Stomach (tissue), 19 donors: ENCODE measurements at places on chromosomes 12 and 14.

DNA sequence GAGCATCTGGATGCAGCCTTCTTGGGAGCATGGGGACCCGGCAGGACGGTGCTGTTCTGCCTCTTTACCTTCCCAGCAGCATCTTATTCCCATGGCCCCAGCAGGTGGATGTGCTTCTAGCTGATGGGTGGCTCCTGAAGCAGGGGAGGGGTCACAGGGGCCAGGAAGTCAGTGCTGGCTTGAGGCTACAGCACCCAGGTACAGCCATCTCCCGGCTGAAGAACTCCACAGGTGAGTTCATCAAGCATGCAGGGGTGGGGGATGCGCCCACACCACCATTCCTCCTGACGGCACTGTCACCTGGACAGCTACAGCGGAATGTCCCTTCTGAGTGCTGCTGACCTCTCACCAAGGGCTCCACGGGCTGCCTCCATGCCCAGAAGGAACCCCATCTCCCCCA lies 57.3 kb downstream of the BCL11B start:
- H3K4me3 ChIP-seq: no peak overlapping the region
- H3K4me1 ChIP-seq: no peaks in the 10 kb centered on the region
- H3K36me3 ChIP-seq: no peaks in the 10 kb centered on the region
- no peaks in the 10 kb centered on the region for H3K27me3 ChIP-seq

DNA sequence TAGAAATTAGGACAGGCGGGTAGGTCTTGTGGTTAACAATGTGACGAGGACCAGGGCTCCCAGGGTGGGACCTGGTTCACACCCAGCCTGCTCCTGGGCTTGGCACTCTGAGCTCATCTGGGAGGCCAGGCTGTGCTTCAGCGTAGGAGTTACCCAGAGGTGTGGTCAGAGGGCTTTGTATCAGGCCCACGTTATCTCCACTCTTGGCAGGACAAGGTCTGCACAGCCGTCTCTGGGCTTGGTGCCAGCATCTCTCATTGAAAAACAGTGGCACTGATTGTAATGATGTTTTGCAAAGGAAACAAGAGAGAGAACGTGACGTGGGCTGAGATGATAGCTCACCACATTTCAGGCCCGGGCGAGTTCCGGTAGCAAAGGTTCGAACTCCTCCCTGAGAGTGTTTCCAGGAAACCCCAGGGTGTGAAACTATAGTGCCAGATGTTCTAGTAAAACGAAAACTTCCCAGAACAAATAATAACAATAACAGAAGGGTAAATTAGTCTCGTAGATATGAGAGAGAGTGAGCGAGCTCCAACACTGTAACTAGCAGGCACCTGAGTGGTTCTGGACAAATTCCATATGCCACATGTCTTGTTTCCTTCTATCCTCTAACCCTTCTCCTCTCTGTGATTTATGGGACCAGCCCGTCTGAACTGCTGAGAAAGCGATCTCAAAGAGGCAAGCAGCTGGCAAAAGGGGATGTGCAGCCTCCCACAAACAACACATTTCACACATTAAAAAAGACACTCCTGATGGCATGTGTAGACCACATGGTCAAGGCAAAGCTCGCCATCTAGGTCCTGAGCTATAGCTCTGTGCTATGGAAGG lies 227.3 kb downstream of the KTN1 start:
- H3K27ac ChIP-seq: peak overlapping the region; percentile 77
- H3K4me3 ChIP-seq: no peak overlapping the region
- DNase-seq: peak; percentile 96
- no peaks in the 10 kb centered on the region for H3K27me3 ChIP-seq

DNA sequence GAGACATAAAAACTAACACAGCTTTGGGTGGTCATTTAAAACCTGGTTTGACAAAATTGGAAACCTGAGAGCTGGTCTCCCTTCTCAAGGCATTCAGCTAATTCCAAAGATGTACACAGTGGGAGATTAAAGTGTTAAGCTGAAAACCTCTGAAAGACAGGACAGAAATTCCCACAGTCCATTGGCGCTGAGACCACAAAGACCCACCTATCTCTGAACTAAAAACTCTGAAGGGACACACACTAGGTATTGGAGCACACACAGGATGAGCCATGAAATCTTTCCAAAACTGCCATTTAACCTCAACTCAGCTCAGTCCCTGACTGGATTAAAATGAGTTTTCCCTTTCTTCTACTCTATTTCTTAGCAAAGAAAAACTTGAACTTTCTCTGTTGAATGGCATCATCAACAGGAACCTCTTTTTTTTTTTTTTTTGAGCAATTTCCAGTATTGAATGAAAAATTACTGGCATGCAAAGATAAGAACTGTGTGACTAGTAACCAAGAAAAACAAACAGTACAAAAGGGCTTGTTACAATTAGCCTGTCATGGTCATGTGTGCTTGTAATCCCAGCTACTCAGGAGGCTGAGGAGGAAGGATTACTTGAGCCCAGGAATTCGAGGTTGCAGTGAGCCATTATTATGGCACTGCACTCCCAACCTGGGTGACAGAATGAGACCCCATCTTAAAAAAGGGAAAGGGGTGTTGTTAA lies 82.4 kb downstream of the IPO8 start:
- H3K4me1 ChIP-seq: no peaks in the 10 kb centered on the region
- no peaks in the 10 kb centered on the region for H3K36me3 ChIP-seq

DNA sequence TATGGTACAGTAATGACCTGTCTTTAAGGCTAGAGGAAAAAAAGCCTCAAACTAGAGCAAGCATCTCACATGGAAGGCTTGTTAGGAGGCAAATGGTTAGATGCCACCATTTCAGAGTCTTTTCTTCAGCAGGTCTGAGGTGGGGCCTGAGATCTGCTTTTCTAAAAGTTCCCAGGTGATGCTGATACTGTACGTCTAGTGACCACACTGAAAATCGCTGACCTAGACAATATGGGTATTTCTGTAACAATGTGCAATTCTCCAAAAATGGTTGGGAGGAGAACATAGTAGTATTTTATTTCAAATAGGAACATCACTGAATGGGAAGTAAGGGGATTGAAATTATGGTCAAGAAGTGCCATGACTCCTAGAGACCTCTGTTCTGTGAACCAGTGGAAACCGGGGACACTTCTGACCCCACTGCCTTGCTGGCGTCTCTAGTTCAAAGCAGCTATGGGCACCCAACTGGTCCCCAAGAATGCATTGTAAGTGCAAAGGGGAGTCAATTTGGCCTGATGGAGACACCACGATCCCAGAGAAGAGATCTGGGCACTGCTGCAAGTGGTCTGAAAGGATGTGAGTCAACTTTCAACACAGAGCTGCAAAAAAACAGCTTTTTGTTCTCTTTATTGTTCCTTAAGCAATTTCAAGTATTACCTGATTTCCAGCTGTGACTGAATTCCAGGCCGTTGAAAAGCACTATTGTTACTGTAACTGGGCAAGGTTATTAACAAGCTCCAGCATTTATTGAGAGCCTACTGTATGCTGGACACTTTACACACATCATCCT lies 54.4 kb upstream of the PLEKHG7 start:
- no peak overlapping the region for H3K27ac ChIP-seq
- no peaks in the 10 kb centered on the region for H3K27me3 ChIP-seq
- DNase-seq: no peak
- no peaks in the 10 kb centered on the region for H3K36me3 ChIP-seq
- H3K4me1 ChIP-seq: peaks cover 6% of the 10 kb centered on the region

DNA sequence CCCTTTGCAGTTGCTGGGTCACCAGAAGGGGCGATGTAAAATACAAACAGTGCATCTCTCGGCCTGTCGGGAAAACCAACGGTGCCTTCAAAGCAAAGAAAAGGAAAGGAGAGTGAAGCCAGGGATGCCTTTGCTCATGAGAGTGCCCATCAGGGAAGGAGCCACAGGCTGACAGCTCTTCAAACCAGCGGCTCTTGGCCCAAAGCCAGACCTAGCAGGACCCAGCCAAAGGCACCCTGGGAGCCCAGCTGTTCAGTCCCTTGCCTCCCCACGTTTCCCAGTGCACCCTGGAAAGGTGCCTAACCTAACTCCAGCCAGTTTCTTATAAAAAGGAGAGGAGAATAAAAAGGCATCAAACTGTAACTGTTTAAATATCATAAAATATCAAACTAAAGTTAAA lies 29.2 kb downstream of the PRMT8 start:
- H3K4me3 ChIP-seq: no peak overlapping the region
- peaks cover 9% of the 10 kb centered on the region for H3K27me3 ChIP-seq
- H3K4me1 ChIP-seq: no peaks in the 10 kb centered on the region
- H3K36me3 ChIP-seq: no peaks in the 10 kb centered on the region
- peak; percentile 40 for DNase-seq

GRCh38 chr12:111360325-111360930 lies 8.5 kb downstream of the PHETA1 start:
- no peak overlapping the region for H3K27ac ChIP-seq
- DNase-seq: no peak
- H3K4me3 ChIP-seq: no peak overlapping the region
- no peaks in the 10 kb centered on the region for H3K27me3 ChIP-seq
- peaks cover 29% of the 10 kb centered on the region for H3K4me1 ChIP-seq
- H3K36me3 ChIP-seq: peaks cover 41% of the 10 kb centered on the region

DNA sequence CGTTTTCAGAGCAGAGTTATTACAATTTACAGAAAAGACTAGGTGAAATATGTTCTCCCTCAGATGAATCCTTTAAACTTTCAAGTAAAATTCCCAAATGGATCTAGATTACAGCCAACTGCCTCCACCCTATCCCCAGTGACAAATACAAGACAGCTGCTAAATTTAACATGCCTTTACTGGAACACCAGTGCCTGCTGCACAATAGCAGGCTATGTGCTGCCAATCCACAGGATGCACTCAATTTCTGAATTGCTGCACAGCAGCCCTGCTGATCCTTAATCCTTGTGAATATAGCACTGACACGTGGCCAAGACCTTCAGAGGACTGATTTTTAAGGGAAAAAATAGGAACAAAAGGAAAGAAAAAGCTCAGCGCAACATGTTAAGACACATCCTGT lies 128.9 kb downstream of the CCER1 start:
- H3K4me1 ChIP-seq: no peaks in the 10 kb centered on the region
- peak; percentile 26 for DNase-seq
- H3K27me3 ChIP-seq: no peaks in the 10 kb centered on the region
- no peaks in the 10 kb centered on the region for H3K36me3 ChIP-seq
- H3K4me3 ChIP-seq: no peak overlapping the region

- H3K4me1 ChIP-seq: peaks cover 4% of the 10 kb centered on the region
- no peaks in the 10 kb centered on the region for H3K27me3 ChIP-seq
- H3K4me3 ChIP-seq: no peak overlapping the region
- H3K36me3 ChIP-seq: peaks cover 23% of the 10 kb centered on the region
- DNase-seq: no peak
- H3K27ac ChIP-seq: no peak overlapping the region
Measured at GRCh38 chr14:102373110-102373509, 10.4 kb downstream of the TECPR2 start.

DNA sequence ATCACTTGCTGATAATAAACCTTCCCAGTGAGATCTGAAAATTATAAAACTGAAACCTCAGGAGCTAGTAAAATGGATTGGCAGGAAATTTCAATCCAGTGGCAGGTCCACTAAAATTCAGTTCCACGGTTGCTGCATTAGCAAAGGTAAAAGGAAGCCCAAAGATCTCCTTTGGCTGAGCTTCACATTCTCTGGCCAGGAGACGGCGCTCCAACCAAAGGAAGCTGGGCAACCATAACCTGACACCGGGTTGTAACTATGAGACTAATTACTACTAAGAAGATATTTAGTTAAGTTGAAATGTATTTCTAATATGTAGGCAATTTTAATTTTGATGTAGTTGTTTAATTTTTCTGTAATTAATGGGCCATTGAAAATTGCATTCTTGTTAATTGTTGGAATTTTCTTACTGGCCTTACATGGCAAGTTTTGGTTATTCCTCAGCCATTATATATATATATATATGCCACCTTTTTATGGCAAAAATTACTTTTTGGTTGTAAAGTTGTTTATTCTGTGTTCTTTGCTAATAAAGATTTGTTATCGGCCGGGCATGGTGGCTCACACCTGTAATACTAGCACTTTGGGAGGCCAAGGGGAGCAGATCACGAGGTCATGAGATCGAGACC lies 17.0 kb downstream of the OR8S1 start:
- DNase-seq: peak; percentile 53
- H3K4me3 ChIP-seq: no peak overlapping the region
- H3K36me3 ChIP-seq: no peaks in the 10 kb centered on the region
- peaks cover 14% of the 10 kb centered on the region for H3K27me3 ChIP-seq
- H3K27ac ChIP-seq: no peak overlapping the region

DNA sequence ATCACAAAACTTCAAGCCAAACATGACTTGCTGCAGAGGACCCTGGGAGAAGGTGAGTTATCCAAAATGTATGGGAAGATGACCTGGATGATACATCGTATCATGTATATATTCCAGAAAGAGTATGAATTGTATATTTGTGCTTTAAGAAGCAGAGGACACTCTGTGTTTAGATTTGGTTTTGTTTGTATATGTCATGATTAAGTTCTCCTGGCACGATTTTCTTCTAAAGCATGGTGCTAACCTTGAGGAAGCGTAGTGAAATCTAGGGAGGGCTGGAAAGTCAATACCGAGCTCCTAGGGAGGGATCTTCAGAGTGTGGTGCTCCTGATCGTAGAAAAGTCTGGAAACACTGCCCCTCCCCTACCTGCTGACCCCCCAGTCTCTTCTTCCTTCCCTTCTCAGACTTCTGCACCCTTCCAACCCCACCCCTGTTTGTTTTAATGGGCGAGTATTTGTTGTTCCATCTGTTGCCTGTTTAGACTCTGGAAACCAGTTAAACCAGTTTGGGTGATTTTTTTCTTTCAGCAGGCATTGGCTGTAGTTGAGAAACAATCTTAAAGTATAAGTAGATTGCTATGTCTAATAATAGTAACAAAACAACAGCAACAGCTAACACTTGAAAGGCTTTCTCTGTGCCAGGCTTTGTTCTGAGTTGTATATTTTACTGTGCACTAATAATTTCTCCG lies 141.6 kb downstream of the KICS2 start:
- H3K27ac ChIP-seq: peak overlapping the region; percentile 82
- peaks cover 47% of the 10 kb centered on the region for H3K4me1 ChIP-seq
- peak; percentile 91 for DNase-seq
- H3K27me3 ChIP-seq: no peaks in the 10 kb centered on the region
- H3K4me3 ChIP-seq: no peak overlapping the region
- no peaks in the 10 kb centered on the region for H3K36me3 ChIP-seq

GRCh38 chr12:69991690-69992288 lies 166.8 kb downstream of the MYRFL start:
- no peak overlapping the region for H3K27ac ChIP-seq
- H3K36me3 ChIP-seq: no peaks in the 10 kb centered on the region
- H3K4me1 ChIP-seq: peaks cover 8% of the 10 kb centered on the region
- no peak overlapping the region for H3K4me3 ChIP-seq
- no peak for DNase-seq
- H3K27me3 ChIP-seq: no peaks in the 10 kb centered on the region
